ENCODE measurements at places on chromosomes 7 and 10.

GRCh38 chr10:79022565-79023230, 46.1 kb upstream of the ZMIZ1 start:
- DNase-seq: no peak

GRCh38 chr7:3910054-3910453, 609.0 kb downstream of the SDK1 start:
- DNase-seq: no peak

DNA sequence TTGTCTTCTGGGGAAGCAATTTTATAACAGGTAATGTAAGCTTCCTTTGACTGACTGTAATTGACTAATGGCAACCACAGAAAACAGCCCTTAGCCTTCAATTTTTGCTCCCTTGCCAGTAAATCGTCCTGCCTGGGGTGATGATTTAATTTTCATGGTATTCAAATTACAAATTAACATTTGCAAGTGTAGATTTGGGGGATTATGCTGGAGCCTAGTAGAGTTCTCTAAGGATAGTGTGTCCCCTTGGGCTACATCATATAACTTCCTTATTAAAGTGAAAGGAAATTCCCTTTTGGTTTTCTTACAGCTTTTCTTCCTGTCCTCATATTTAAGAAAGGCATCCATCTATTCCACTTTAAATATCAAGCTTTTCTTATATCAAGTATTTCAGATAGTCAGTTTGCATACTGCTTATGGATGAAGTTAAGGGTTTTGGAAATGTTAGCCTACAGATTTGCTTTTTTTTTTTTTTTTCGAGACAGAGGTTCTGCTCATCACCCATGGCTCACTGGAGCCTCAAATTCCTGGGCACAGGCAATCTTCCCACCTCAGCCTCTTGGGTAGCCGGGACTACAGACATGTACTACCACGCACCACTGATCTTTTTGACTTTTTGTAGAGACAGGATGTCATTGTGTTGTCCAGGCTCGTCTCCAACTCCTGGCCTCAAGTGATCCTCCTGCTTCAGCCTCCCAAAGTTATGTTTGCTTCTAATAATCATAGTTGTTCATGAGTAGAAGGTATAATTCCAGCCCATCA, 35.9 kb upstream of the HDAC9 start:
- no peak for DNase-seq

- DNase-seq: no peak
Measured at GRCh38 chr7:115178835-115179234, 256.9 kb downstream of the MDFIC start.

- no peak for DNase-seq
Measured at GRCh38 chr7:47149208-47149839, 432.6 kb downstream of the TNS3 start.

GRCh38 chr10:3074145-3074665, 6.9 kb downstream of the PFKP start:
- DNase-seq: no peak

- no peak for DNase-seq
Measured at GRCh38 chr10:128158021-128158795, 32.0 kb upstream of the MKI67 start.

GRCh38 chr7:81811956-81812865, 42.4 kb upstream of the HGF start:
- no peak for DNase-seq

GRCh38 chr7:99177165-99177564, 30.8 kb downstream of the KPNA7 start:
- no peak for DNase-seq
